ENCODE measurements at places on chromosomes 11 and 22.

- peaks cover 33% of the 10 kb centered on the region for H3K4me1 ChIP-seq
- H3K27me3 ChIP-seq: no peaks in the 10 kb centered on the region
- H3K4me3 ChIP-seq: peak overlapping the region; percentile 93
- DNase-seq: peak; percentile 89
Measured at GRCh38 chr11:44727373-44728287, 868 bp downstream of the TSPAN18 start.

DNA sequence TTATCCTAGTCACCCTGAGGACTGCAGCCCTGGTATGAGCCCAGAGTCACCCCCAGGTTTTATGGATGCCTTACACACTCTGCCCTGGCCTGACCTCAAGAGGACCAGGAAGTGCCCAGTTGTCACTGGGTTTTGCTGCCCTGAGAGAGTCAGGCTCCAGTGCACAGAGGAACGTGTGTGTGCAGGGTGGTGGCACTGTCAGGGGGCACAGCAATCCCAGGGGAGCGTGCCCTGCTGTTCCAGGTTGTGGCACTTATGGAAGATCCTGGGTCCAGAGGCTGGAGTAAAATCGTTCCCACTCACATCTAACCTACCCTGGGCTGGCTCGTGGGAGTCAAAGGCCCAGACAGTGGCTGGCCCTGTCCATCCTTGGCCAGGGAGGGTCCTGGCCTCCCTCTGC, 7.6 kb downstream of the APOBEC3A start:
- H3K4me1 ChIP-seq: no peaks in the 10 kb centered on the region
- no peak for DNase-seq
- no peak overlapping the region for H3K27ac ChIP-seq
- no peak overlapping the region for H3K4me3 ChIP-seq
- H3K36me3 ChIP-seq: no peaks in the 10 kb centered on the region
- H3K27me3 ChIP-seq: peaks cover 55% of the 10 kb centered on the region

- no peaks in the 10 kb centered on the region for H3K4me1 ChIP-seq
- H3K4me3 ChIP-seq: no peak overlapping the region
- H3K27me3 ChIP-seq: no peaks in the 10 kb centered on the region
- DNase-seq: no peak
- no peak overlapping the region for H3K27ac ChIP-seq
Measured at GRCh38 chr11:61349189-61349751, 12.4 kb downstream of the CYB561A3 start.

- no peak overlapping the region for H3K4me3 ChIP-seq
- no peaks in the 10 kb centered on the region for H3K36me3 ChIP-seq
- H3K27me3 ChIP-seq: no peaks in the 10 kb centered on the region
- DNase-seq: no peak
- H3K4me1 ChIP-seq: peaks cover 6% of the 10 kb centered on the region
Measured at GRCh38 chr11:395866-396265, 1.9 kb downstream of the PKP3 start.

- no peak overlapping the region for H3K4me3 ChIP-seq
- DNase-seq: no peak
- peaks cover 8% of the 10 kb centered on the region for H3K4me1 ChIP-seq
- no peaks in the 10 kb centered on the region for H3K27me3 ChIP-seq
- H3K27ac ChIP-seq: no peak overlapping the region
- peaks cover 75% of the 10 kb centered on the region for H3K36me3 ChIP-seq
Measured at GRCh38 chr22:20457506-20458240, 20.0 kb upstream of the SCARF2 start.

- H3K27me3 ChIP-seq: peaks cover 9% of the 10 kb centered on the region
- peak within 1 kb of the TSS; percentile 22 for H3K4me3 ChIP-seq
- H3K27ac ChIP-seq: no peak within 1 kb of the TSS
- peaks cover 15% of the 10 kb centered on the region for H3K4me1 ChIP-seq
- peak; percentile 39 for DNase-seq
- no peaks in the 10 kb centered on the region for H3K36me3 ChIP-seq
Measured at GRCh38 chr11:67056267-67057204, at the start of gene RHOD. Gene RHOD, plus strand, starts transcription at chr11:67056847. Its CDS starts 56 bp downstream, at chr11:67056903.

DNA sequence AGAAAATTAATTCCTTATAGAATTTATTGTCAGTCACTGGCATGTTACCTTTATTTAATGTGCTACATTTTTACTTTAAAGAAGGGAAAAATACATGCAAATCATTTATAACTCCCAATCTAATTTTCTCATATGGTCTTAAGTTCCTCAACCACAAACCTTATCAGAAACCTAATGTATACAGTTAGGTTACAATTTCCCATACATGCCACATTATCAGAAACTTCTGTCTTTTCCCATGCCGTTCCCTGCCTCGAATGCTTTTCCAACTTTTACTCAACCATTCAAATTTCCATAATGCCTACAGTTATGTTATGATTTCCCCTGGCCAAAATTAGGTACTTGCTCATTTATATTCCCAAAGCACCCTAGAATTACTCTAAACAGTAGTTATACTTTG, 13.5 kb downstream of the RSF1 start:
- H3K27me3 ChIP-seq: no peaks in the 10 kb centered on the region
- H3K4me1 ChIP-seq: no peaks in the 10 kb centered on the region
- H3K27ac ChIP-seq: no peak overlapping the region
- H3K36me3 ChIP-seq: peaks cover 3% of the 10 kb centered on the region
- no peak for DNase-seq

- no peak overlapping the region for H3K27ac ChIP-seq
- no peak for DNase-seq
- no peak overlapping the region for H3K4me3 ChIP-seq
- peaks cover 11% of the 10 kb centered on the region for H3K4me1 ChIP-seq
- no peaks in the 10 kb centered on the region for H3K36me3 ChIP-seq
- peaks cover 2% of the 10 kb centered on the region for H3K27me3 ChIP-seq
Measured at GRCh38 chr11:121670805-121671282, 218.1 kb upstream of the SORL1-AS1 start.

GRCh38 chr22:45284705-45285262, at the start of gene UPK3A:
Gene UPK3A, plus strand, starts transcription at chr22:45284949. Its CDS starts 65 bp downstream, at chr22:45285014.
- H3K4me1 ChIP-seq: peaks cover 10% of the 10 kb centered on the region
- no peak within 1 kb of the TSS for H3K27ac ChIP-seq
- peak; percentile 64 for DNase-seq
- H3K36me3 ChIP-seq: no peaks in the 10 kb centered on the region
